Suppressor macrophage treated with lipopolysaccharide for 1 hour (primary cell): ENCODE measurements at places on chromosomes 2 and 18.

DNA sequence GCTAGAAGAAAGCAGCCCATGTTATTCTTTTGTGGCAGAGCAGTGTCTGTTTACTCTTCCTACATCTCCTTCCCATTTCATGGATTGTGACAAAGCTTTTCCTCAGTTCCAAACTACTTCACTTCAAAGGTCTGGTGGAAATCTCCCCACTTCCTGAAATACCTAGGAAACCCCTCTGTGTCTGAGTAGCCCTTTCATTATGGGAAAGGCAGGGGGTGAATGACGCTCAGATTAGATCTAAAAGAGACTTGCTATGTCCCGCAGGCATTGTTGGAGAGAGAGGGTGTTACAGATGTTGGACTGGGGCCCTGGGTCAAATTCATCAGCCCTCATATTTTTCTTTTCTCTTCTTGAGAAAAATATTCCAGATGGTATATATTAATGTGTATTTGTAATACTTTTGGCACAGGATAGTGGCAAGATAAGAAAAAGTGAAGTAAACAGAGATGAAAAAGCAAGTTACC is 675.0 kb downstream of the IRS1 start:
- no peak for DNase-seq

GRCh38 chr18:76392349-76392748 is 102.7 kb downstream of the ZNF516 start:
- no peak for DNase-seq

GRCh38 chr18:24031318-24031717 is 16.8 kb downstream of the TTC39C start:
- no peak for DNase-seq

DNA sequence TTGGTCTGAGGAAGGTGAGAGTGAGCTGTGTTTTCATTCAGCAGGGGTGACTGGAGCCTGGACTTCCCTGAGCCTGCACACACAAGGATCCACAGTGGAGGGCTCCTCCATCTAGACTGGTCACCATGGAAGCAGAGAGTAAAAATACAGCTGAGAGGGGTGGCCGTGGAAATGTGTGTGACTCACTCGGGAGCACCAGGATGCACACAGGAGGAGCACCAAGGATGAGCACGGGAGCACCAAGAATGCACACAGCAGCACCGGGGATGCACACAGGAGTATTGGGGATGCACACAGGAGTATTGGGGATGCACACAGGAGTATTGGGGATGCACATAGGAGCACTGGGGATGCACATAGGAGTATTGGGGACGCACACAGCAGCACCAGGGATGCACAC is 365.2 kb upstream of the MYT1L start:
- no peak for DNase-seq

DNA sequence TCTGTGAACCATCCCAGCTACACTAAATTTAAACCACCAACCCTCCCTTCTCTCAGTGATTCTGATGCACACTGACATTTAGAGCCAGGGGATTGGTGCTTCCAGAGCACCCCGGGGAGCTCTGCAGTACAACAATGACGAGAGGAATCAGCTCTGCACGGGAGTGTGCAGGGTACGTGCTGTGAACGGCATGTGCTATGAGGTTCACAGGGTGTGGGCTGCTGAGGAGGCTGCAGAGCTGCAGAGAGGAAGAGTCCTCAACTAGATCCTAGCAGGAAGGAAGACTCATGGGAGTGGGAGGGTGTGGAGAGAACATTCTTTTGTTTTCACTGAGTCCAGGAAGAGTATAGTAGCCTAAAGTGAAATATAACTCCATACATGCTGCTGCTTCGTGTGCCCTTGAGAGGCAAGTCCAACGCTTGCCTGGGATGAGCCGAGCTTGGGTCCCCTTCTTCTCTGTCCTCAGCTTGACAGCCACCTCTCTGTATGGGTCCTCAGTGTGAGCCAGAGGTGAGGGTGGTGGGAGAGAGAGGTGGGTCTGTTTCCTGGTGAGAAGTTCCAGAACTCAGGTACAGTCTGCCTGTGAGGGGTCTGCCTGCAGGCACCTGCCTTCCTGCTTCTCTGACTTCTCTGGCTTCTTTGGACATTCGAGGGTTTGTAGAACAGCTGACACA is 118.8 kb downstream of the CTIF start:
- DNase-seq: no peak

DNA sequence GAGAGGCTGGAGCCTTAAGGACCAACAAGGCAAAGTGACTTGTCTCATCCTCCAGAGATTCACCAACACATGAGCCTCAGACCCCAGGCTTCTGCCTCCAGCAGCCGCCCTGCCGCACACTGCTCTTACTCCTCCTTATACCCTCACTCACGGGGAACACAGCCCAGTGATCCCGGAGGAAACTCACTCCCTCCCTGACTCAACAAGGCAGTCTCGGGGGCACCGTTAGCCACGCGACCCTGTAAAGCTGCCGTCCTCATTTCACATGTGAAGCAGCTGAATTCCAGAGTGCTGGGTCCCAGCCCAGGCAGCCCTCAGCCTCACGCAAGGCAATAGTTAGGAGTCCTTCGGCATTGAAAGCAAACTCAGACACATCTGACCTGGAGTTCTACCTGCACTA is 129.7 kb downstream of the TPO start:
- no peak for DNase-seq

DNA sequence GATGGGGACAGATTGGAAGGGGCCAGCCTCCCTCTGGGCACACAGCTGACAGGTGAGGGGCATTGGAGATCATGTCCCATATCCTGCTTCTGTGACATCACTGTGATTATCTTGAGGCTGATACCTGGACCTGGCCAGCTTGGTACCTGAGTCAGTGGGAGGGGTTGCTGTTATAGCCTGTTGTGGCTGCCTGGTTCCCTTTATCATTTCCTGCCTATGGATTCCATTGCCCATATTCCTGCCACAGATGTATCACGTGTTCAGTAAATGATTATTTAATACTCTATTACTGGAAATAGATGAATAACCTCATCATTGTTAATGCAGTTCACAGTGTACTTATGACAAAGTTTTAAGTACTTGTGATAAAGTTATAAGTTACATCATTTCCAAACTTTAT is 7.8 kb upstream of the SCYGR1 start:
- DNase-seq: no peak

- no peak for DNase-seq
Measured at GRCh38 chr2:180715044-180715443, 265.4 kb upstream of the UBE2E3 start.

- peak; percentile 72 for DNase-seq
Measured at GRCh38 chr2:143399631-143400069, 270.4 kb downstream of the ARHGAP15 start.

GRCh38 chr2:240642806-240643092 is 17.5 kb downstream of the GPR35 start:
- DNase-seq: no peak

DNA sequence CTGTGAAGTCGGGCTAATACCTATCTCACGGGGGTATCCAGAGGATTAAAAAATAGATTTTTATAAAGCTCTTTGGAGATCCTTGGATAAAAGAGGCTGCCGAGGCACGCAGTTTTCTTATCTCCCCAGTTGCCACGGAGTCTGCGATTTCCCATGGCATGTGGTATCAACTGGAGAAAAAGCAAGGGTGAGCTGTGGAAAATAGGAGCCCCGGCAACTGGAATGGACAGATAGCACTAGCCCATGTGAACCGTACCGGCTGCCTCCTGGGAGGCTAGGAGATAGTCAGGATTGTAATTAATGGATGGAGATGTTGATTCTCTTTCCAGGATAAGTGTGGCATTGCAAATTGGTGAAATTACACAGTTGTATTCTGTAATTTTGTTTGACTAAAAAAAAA is 407.6 kb upstream of the KCNH7 start:
- no peak for DNase-seq

DNA sequence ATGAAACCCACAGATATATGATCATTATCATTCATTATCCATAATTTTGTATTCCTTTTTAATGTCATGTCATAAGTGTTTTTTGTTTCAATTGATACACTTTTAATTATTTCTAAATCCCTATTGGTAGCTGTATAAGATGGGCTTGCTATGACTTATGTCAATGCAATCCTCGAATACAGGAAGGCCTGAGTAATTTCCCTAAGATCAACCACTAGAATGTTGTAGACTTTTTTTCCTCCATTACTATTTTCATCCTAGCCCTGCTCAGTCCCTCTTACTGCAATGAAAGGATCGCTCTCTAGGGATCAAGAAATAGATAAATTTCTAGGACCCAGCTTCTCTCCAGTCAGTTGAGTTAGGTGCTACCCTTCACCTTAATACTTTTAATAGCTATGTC is 186.3 kb downstream of the KCNE4 start:
- DNase-seq: no peak

DNA sequence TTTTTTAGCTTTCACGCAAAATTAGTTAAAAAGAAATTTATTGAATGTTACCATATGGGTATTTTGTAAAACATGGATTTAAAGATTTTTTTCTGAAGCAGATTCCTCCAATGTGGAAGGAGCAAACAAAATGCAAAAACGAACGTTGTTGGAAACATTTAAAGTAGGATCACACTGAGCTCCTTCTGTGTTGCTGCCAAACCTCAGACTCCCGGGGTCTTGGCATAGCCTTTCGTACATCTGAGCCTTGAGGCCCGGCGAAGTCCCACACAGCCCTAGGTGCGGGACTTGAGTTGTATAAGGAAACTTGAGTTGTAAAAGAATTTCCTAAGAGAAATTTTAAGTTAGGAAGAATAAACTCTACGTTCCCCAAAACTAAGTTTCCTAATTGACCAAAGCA is 52.0 kb upstream of the CD226 start:
- DNase-seq: no peak

- DNase-seq: no peak
Measured at GRCh38 chr2:69962986-69963730, 1.7 kb upstream of the ASPRV1 start.

GRCh38 chr2:212421556-212422334 is 116.9 kb downstream of the ERBB4 start:
- no peak for DNase-seq

GRCh38 chr18:35983818-35984217 is 11.3 kb downstream of the RMP24 start:
- DNase-seq: no peak

GRCh38 chr2:73418343-73418742 is 32.7 kb downstream of the ALMS1 start:
- no peak for DNase-seq

DNA sequence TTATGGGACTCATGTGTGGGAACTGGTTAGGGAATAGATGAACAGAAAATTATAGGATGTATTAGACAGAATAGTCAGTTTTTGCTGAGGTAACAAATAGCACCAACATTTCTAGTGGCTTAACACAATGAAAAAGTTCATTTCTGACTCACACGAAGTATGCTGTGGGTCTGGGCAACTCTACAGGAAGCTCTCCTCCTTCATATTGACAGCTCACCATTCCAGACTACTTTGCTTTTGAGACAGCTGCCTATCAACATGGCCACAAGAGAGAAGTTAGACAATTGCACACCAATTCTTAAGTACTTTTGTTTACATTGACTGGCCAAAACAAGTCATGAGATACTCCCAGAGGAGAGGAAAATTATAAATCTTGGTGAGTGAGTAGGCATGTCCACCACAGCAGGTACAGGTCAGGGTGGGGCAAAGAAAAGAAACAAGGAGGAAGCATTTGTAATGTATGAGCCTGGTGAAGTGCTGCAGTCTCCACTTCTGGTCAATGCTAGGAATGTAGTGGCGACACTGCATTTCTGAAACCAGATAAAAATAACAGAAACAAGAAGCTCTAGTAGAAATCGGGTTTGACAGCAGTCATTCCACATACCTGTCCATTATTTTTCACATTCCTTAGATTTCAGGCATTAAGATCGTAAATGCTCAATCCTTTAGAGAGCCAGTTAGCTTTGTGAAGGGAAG is 141.6 kb downstream of the ICOS start:
- DNase-seq: no peak

- no peak for DNase-seq
Measured at GRCh38 chr2:127170452-127171197, 49.5 kb downstream of the CYP27C1 start.

GRCh38 chr2:181946444-181947127 is 39.1 kb upstream of the PPP1R1C start:
- DNase-seq: no peak

- no peak for DNase-seq
Measured at GRCh38 chr2:150030436-150031190, 443.0 kb upstream of the MMADHC start.

DNA sequence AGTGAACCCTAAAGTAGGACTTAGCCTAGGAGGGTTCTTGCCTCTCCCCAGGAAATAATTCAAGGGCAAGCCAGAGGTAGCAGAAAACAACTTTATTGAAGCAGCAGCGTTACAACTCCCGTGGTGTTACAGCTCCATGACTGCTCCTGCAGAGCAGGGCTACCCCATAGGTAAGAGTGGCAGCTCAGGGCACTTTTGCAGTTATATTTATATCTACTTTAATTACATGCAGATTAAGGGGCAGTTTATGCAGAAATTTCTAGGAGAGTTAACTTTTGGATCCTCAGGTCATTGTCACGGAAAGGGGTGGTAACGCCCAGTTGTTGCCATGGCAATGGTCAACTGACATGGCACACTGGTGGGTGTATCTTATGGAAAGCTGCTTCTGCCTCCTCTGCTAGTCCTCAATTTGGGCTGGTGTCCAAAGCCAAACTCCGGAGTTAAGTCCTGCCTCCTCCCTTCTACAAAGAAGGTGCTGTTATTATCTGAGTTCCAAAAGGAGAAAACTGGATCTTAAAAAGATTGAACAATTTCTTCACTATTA is 1413.0 kb downstream of the DSC3 start:
- DNase-seq: no peak

DNA sequence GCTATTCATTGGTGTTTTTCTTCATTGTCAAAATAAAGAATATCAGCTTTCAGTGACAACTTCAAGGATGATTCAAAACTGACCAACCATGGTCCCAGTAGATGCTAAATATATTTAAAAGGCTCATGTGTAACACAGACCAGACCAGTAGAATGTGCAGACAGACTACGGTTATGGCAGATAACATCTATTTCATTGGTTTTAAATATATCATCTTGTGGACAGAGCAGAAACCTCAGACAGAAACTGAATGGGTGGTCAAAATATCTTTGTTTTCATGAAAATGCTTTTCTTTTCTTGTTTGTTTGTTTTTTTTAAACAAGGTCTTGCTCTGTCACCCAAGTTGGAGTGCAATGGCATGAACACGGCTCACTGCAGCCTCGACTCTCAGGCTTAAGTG is 107.4 kb upstream of the CREB1 start:
- no peak for DNase-seq

- peak; percentile 24 for DNase-seq
Measured at GRCh38 chr18:3605954-3606443, 156.0 kb downstream of the TGIF1 start.

- DNase-seq: no peak
Measured at GRCh38 chr18:12061685-12062084, 32.0 kb upstream of the ANKRD62 start.

DNA sequence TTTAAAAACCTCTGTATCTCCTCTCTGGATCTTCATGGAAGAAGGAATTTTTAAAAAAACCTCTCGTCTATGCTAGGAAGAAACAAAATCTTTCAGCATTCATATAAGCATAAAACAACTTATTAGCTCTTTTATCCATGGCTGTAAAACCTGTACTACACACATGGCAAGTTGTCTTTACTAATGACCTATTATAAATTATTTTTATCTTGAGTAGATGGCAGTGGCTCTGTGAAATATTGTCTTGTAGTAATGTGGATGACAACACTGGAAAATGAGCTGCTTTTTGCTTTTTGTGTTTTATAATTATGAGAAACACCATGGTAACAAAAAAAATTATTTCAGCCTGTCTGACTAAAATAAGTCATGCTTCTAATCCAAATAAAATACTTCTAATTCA is 18.9 kb downstream of the PHLPP1 start:
- DNase-seq: no peak
